Activated T-cell treated with anti-CD3 and anti-CD28 coated beads, Interleukin-2, amount 50 U/mL, for 24 hours (primary cell): ENCODE measurements at places on chromosomes 12 and 14.

DNA sequence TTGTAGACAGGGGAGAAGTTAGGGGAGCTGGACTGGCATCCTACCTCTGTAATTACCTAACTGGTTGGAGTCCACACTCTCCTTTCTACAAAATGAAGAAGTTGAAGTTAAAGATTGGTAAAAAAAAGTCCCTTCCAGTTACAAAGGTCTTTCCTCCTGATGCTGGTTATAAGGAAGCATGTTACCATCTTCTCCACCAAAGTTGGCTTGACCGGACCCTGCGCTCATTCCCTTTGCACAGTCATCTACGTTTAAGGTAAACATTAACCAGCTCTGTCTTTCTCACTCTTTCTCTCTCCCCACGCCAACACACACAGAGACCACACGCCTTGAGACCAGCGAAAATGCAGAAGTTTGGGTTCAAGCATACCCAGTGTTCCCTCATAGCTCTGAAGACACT, 11.9 kb downstream of the FBLN5 start:
- no peak for DNase-seq

GRCh38 chr14:68716698-68717097, 76.2 kb downstream of the ZFP36L1 start:
- DNase-seq = no peak

DNA sequence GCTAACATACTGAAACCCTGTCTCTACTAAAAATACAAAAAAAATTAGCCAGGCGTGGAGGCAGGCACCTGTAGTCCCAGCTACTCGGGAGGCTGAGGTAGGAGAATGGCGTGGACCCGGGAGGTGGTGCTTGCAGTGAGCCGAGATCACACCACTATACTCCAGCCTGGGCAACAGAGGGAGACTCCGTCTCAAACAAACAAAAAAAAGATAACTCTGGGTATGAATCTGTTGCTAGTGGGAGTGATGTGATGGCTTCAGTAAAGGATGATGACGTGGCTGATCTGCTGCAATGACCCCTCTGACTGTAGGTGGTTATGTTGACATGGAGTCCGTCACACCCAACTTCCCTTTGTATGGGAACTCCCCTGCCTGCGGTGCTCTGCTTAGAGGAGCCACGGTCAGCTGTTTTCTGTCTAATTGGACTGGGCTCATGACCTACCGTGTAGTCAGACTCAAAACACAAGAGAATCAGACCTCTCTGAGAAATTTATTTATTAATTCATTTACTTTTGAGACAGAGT, 59.1 kb upstream of the MED13L start:
- DNase-seq = no peak

DNA sequence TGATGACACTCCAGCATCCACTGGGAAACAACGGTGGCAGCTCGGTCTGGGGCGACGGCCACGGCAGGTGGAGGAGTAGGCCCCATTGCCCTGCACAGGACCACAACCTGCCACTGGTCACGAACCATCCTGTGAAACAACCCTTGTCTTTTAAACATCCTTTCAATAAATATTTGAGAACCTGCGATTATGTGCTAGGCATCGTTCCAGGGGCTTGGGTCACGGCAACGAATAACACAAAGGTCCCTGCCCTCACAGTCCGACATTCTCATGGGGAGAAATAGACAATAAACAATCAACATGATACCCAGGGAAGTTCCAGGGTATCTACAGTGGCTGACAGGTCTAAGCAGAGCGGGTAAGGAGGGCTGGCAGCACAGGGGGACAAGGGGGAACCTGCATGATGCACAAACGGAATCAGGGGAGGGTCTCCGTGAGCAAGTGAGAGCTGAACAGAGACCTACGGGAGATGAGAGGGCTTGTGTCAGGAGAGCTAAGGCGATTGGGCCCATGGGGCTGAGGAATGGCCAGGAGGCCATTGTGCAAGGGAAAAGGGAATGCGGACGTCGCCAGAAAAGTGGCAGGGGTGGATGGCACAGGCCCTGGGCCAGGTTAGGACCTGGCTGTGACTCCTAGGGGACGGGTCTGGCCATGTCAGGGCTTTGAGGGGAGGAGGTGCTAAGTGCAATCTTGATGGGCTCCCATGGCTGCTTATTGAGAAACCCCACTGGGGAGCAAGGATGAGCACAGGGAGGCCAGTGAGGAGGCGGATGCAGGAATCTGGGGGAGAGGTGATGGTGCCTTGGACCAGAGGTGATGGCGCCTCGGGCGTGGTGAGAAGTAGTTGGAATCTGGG, 9.7 kb downstream of the SCARB1 start:
- DNase-seq = no peak
